Neural progenitor cell (in vitro differentiated cells): ENCODE measurements at places on chromosomes 7 and 10.

GRCh38 chr7:142548978-142549377 is 200.3 kb upstream of the PRSS1 start:
- DNase-seq: no peak

DNA sequence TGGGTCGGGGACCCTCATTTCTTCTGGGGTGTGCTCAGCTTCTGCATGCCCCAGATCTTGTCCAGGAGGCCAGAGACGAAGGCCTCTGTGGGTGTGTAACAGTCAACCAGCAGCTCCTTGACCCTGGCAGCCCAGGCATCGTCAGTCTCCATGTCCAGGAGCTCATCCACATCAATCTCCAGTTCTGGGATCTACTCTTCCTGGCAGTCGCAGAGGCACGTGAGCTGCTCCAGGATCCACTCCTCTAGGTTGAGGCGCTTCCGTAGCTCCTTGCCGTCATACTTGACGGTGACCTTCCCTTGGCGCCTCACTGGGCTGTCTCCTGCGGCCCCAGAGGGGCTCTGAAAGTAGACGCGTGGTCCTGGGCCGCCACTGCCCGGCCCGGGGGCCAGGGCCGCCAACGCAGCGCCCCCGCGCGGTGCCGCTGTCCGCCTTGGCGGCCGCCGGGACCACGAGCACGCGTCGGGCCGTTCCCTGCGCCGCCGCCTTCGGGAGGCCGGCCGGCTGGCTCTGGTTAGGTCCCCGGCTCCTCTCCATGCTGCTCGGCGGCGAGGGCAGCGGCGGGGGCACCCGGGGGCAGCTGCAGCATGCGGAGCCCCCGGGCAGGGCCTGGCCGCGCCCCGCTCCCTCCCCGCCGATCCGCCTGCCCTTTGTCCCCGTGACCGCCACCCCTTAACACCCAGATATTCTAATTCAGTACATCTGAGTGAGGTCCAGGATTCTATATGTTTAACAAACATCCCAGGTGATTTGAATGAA is 170.5 kb downstream of the SEPTIN7 start:
- DNase-seq: no peak

DNA sequence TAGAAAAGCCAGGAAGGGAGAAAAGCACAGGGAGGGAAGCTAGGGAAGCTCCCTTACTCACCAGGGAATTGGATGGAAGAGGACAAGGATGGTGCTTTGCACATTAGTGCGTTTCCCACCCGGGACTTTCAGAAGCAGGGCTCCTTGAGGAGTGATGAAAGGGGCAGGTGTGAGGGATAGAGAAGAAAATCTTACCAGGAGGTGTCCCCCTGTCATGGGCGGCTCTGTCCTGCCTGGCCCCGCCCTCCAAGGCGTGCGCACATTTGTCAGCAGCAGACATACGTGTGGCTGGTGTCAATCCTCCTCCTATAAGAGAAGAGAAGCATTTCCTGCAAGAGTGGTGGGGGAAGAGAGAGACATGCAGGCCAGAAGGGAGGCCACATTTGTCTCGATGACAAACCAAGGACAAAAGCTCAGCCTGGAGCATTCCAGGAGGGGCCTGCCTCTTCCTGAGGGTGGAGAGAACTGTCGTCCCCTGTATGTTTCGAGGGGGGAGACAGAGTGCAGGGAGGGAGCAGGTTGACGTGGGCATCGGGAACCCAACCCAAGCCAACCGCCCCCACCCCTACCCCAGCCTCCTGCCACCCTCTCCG is 47.4 kb upstream of the COMTD1 start:
- peak; percentile 45 for DNase-seq

GRCh38 chr7:129536323-129536722 is 34.0 kb downstream of the SMKR1 start:
- DNase-seq: no peak

DNA sequence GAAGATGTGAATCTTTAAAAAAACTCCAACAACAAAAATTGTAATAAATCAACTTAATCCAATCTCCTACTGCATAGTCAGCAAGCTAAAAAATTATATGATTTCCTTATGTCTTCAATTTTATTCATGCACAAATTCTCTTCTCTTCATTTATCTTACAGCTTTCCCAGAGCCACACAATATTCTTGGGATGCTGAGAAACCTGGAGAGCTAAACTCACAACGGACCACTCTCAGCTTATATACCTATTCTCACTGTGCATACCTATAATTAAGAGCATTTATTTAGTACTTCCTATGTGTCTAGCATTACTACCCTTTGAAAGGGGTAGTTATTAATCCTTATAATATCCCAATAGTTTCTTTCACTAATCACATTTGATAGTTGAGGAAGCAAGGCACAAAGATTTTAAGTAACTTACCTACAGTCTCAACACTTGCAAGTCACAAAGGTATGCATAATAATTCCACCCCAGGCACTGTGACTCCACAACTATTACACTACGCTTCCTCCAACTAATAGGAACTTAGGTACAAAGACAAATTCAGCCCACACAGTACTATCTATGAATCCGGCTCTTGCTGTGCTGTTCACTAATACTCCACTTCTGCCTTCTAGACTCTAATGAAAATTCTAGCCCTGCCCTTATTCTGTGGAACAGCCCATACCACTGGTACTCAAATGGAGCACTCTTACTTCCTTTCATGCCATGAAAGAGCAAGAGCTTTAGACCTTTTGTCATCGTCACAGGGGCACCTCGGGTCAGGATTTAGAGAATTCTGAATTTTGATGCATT is 5.1 kb downstream of the CCDC71L start:
- DNase-seq: no peak

- no peak for DNase-seq
Measured at GRCh38 chr10:43233601-43234430, 33.0 kb downstream of the RASGEF1A start.

- DNase-seq: peak; percentile 55
Measured at GRCh38 chr10:13633689-13634088, 46.9 kb downstream of the PRPF18 start.

- DNase-seq: no peak
Measured at GRCh38 chr7:35544028-35544742, 150.8 kb downstream of the HERPUD2 start.

- DNase-seq: peak; percentile 81
Measured at GRCh38 chr7:37833107-37833817, 15.1 kb upstream of the NME8 start.

DNA sequence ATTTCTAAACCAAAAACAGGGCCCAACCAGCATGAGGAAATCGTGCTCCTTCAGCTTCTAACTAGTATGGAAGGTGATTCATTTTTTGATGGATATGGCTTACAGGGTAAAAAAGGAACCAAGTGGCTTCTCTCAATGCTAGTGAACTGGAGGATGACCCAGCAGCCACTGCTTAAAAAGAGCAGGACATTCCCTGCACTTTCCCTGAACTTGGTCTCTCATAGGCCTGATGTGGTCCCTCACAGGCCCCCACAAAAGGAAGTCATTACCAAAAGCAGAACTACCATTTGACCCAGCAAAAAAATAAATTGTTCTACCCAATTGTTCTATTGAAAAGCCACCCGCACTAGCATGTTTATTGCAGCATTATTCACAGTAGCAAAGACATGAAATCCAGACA is 188.8 kb downstream of the CALN1 start:
- no peak for DNase-seq

DNA sequence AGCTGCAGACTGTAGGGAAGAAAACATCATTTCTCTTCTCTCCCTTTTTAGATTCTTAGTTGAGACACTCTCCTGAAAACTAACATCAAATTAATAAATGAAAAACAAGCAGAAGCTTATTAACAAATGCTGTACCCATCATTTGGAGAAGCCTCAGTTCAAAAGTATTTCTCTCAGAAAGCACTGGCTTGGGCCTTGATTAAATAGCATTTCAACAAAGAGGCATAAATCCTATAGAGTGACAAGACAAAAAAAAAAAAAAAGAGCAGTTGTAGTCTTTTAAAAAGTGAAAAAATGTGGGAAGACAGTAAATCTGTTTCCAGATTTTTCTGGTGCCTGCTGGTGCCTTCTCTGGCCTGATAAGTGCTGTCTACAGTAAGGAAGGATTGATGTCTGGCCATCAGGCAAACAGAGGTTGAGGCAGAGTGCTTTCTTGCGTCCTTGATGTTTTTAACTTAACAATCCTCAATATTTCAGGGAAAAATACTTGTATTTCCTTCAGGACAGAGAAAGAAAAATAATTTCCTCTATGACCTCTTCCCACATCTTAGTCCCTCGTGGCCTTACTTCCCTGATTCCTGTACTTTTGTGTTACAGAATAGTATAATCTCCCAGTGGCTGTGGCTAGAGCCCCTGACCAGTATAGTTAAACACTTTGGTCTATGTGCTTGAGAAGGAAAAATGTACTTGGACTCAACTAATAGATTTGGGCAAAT is 300.5 kb downstream of the HGF start:
- no peak for DNase-seq

DNA sequence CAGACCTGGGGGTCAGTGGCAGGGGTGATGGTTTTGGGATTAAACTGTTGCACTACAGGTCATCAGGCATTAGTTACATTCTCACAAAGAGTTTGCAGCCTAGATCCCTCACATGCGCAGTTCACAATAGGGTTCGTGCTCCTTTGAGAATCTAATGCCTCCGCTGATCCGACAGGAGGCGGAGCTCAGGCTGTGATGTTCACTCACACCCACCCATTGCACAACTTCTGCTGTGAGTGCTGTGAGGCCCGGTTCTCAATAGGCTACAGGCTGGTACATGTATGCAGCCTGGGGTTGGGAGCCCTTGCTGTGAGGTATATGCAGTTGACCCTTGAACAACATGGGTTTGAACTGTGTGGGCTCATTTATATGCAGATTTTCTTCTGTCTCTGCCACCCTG is 416.4 kb downstream of the GFRA1 start:
- peak; percentile 77 for DNase-seq

DNA sequence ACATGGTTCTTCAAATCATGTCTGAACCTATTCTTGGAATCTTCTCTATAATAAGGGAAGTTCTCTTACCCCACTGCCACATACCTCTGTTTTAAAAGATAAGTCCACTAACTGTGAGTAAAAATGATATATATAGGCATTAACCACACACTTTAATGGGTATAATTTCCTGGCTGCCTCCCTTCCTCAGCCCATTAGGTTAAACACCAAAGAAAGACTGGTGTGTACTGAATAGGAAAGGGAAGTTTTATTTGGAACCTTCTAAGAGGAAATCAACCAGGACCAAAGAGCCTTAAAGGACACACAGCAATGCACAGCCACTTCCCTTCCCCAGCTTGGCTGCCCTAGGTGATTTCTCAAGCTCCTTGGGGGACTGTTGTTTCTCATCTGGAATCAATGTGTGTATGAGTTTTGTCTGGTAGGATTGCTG is 5.0 kb upstream of the WBP1L start:
- DNase-seq: no peak

DNA sequence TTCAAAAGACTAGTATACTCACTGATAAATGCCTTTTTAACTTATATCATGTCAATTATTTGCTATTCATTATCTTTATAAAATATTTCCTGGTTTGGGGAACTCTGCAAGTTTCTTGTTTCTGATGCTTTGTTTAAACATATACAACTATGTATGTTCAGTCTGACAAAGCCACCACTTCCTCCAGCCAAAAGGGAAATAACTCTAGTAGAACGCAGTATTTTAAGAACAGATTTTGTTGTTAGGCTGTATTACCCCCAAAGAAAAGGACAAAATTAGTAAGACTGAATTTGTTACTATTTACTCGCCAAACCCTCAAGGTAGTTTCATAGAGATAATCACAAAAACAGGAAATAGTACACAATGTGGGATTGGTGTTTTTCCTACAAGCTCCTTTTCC is 78.9 kb downstream of the LRRTM3 start:
- no peak for DNase-seq

DNA sequence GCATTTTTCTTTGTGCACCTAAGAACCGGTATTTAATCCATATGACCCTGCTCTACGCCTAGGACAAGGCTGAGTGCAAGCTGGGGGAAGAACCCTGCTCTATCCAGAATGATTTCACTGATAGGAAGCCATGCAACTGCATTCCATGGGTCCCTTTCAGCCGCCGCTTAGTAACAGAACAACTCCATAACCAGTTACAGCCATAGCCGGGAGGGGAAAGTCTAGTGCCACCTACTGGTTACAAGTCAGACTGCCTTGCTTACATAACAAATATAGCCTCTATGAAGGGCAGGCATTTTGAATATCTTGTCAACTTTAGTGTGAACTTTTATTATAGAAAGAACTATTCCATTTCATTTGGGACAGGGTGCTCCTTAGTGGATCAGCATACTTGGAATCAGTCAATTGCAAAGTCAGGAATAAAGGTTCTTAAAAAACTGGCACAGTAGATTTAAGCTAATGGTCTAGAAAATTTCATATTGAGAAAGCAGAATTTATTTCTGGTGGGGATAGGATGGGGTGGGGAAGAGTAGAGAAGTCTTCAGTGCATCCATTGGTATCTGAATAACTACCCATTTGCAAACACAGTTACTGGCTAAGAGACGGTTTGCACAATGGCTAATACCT is 521.7 kb downstream of the ADRA2A start:
- peak; percentile 81 for DNase-seq

- DNase-seq: peak; percentile 42
Measured at GRCh38 chr10:63887023-63887589, 365.9 kb downstream of the REEP3 start.

DNA sequence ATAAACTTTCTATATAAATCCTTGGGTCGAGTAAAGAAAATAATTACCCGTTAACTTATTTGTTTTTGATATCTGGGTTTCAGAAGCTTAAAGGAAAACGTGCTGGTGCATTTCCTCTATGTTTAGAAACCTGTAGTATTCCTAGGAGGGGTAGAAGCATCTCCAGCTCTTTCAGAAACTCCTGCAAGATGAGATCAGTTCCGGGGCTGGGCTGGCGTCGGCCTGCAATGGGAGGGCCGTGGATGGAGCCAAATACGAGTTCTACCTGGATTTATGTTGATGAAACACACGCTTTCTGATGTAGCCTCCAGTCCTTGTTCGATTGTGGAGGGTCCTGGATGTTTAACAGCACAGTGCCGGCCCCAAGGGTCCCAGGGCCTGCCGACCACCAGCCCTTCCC is 35.8 kb upstream of the DIP2C start:
- DNase-seq: no peak

GRCh38 chr7:401495-401894 is 111.5 kb downstream of the FOXL3 start:
- no peak for DNase-seq

DNA sequence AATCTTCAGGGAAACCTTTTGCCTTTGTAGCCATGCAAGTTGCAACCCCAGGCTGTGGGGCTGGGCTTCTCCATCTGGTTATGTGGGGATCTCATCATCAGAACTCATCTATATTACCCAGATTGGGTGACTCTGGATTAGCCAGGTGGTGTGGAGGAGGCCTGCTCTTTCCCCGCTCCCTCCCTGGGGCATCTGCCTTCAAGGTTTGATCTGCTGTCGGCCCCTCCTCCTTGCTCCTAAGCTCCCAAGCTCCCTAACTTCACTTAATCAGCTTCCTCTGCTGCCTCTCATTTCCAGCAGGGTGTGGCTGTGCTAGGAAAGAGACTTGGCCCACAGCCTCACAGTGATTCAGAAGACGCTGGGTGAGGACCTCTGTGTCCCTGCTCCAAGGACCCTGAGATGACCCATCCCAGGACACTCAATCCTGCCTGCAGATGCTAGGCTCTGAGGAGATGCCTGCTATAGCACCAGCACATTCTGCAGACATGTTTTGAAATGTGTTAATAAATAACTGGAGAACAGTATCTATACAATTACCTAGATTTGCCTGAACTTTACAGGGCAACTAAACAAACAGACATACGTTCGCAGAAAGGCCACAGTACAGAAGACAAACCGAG is 392.1 kb upstream of the PODXL start:
- peak; percentile 53 for DNase-seq
